Spleen (tissue), 13 donors: ENCODE measurements at places on chromosomes 6 and 20. TPM values are rescaled to one million over a fixed set of nuclear protein-coding genes. Genes with fewer than 3 reads are reported as not detected.

DNA sequence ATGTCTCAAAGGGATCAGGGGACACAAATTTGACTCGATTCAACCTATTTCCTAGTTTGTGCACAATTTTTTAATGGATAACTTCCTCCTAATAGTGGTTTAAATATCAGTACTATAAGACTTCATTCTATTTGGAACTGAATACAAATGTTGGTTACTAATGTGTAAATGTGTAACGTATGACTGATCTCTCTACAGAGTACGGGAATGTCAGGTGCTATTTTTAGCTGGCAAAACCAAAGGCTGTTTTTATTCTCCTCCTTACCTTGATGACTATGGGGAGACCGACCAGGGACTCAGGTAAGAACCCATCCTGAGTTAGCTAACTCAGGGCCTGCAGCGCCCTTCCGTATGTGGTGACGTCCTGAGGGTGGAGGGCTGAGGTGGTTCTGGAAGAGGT lies 33.0 kb downstream of the PRPH2 start:
- H3K36me3 ChIP-seq: peaks cover 99% of the 10 kb centered on the region
- H3K4me1 ChIP-seq: no peaks in the 10 kb centered on the region
- no peak overlapping the region for H3K27ac ChIP-seq
- no peak overlapping the region for H3K4me3 ChIP-seq
- DNase-seq: no peak

DNA sequence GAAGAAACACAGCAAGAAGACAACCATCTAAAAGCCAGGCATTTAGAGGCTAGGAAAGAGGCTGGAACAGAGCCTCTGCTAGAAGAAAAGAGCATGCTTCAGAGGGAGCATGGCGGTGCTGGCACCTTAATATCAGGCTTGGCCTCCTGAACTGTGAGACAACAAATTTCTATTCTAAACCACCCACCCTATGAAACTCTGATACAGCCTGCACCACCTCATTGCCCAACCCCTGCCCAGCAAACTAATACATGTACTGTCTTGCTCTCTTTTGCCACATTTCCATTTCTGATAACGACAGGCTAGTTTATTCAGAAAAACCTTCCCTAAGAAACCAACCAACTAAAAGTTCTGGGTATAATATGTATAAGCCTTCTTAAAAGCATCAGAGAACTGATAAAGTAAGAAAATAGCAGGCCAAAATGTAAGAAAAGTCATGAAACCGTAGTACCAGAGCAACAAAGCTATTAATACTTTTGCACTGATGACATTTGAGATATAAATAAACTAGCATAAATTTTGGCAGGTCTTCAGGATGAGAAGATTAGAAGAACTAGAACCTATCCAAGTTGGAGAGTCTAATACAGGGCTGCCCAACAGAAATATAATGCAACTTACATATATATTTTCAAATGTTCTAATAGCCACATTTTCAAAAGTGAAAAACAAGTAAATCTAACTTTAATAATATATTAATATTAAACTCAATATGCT lies 184.7 kb upstream of the HSF2 start:
- H3K27me3 ChIP-seq: no peaks in the 10 kb centered on the region
- DNase-seq: no peak
- no peaks in the 10 kb centered on the region for H3K4me1 ChIP-seq
- H3K4me3 ChIP-seq: no peak overlapping the region

DNA sequence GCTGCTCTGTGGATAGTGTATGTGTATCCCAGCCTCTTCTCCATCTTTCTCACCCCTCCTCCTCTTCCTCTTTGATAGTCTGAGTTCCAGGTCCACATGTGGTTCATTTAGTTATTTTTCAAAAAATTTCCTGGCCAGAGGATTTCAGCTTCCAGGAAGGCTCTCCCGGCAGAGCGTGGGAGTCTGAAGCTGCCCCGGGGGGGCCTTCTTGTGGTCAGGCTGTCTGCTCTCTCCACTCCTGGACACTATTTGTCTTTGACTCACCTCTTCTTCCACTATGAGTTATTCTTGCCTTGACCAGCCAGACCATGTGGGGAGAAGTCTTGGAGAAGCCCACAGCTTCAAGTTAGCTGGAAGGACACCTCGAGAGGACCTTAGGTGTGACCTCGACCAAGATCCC lies 258.8 kb downstream of the CDC5L start:
- no peak overlapping the region for H3K27ac ChIP-seq
- DNase-seq: no peak
- no peak overlapping the region for H3K4me3 ChIP-seq
- H3K36me3 ChIP-seq: no peaks in the 10 kb centered on the region
- no peaks in the 10 kb centered on the region for H3K4me1 ChIP-seq
- H3K27me3 ChIP-seq: no peaks in the 10 kb centered on the region

SALL4 gene
- 0.47 TPM for total RNA-seq

TGM3 gene
- total RNA-seq: not detected

GRCh38 chr6:11264100-11264499 lies 31.6 kb upstream of the NEDD9 start:
- DNase-seq: no peak
- no peaks in the 10 kb centered on the region for H3K36me3 ChIP-seq
- no peaks in the 10 kb centered on the region for H3K27me3 ChIP-seq
- H3K4me3 ChIP-seq: no peak overlapping the region

GRCh38 chr20:44689809-44690208 lies 25.4 kb upstream of the CCN5 start:
- no peak overlapping the region for H3K27ac ChIP-seq
- no peaks in the 10 kb centered on the region for H3K27me3 ChIP-seq
- DNase-seq: no peak

GRCh38 chr6:27295301-27296079 lies 16.6 kb downstream of the POM121L2 start:
- DNase-seq: no peak
- no peak overlapping the region for H3K4me3 ChIP-seq
- H3K36me3 ChIP-seq: no peaks in the 10 kb centered on the region
- no peak overlapping the region for H3K27ac ChIP-seq

DNA sequence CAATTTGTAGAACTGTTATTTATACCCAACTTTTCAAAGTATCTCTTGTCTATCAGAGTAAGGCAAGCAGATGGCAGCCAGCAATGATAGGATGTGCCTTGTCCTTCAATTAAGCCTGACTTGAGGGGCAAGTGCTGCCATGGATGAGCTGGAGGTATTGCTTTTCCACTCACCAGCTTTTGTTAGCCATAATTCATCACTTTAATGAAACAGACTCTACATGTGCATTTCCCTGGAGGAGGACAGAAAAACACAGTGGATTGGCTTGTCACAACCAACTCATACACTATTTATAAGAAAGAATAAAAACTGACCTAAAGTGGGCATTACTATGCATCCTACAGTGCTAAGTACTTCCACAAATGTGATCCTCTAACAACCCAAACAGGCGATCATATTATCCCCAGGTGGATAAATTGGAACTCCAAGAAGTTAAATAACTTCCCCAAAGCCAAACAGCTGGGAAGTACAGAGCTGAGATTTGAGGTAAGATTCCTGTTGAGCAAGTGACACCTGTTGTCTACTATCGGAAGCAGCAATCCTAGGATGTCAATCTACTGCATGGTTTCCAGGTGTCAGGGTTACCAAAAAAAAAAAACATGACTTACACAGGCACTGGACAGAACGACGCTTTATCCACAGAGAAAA lies 73.9 kb upstream of the NRSN1 start:
- H3K4me3 ChIP-seq: no peak overlapping the region
- DNase-seq: no peak
- no peak overlapping the region for H3K27ac ChIP-seq
